ENCODE measurements at places on chromosomes 1 and 21. TPM values are rescaled to one million over a fixed set of nuclear protein-coding genes. Genes with fewer than 3 reads are reported as not detected.

GRCh38 chr1:43590388-43590925 lies 59.5 kb upstream of the KDM4A start:
- no peak for DNase-seq
- no peaks in the 10 kb centered on the region for H3K27me3 ChIP-seq
- H3K36me3 ChIP-seq = no peaks in the 10 kb centered on the region
- no peak overlapping the region for H3K4me3 ChIP-seq

DNA sequence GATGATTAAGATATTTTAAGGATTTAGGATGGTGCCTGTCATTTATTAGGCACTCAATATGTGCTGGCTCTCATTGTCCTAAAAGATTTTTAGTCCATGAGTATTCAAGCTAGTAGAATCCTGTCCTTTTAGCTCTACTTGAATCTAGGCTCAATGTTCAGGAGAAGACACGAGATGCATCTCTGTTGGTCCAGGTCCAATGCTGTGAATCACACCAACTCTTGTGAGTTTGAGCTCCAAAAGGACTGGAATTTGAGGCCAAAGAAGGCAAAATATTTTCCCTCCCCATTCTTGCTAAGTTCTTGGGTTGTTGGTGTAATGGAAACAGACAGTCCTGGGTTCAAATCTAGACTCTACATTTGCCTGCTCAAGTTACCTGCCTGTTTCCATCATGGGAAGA lies 1.4 kb upstream of the PODN start:
- no peak overlapping the region for H3K27ac ChIP-seq
- no peak overlapping the region for H3K4me3 ChIP-seq
- no peaks in the 10 kb centered on the region for H3K4me1 ChIP-seq
- no peaks in the 10 kb centered on the region for H3K36me3 ChIP-seq

DNA sequence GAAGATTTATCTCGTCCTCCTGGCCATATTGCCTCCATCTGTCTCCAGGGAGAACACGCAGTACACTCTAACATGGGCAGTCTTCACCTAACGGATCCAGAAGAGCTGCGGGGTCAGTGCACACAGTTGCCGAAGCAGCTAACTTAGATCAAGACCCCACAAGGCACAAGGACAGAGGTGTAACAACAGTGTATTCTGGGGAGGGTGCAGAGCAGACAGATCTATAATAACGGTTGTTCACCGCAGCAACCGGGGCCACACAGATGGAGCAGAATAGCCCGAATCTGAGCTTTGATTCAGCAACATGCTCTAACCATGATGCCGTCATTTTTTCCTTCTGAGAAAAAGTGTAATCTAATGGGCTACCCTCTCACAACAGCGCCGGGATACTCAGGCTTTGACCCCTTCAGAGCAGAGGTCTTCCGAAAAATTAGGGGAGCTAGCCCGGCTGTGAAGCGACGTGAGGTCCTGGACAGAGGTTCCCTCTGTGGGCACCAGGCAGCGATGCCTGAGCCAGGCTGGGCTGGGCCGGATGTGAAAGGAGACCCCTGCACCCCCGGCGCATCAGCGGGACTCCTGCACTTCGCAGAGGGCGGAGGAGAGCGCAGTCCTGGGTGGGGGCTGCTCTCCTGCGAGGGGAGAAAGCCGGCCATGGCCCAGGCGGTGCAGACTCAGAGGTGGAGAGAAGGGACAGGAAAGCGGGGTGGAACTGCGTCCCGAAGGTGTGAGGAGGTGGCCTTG lies 57.5 kb downstream of the BCL9 start:
- peak overlapping the region; percentile 95 for H3K27ac ChIP-seq
- no peaks in the 10 kb centered on the region for H3K27me3 ChIP-seq
- peak overlapping the region; percentile 79 for H3K4me3 ChIP-seq
- no peaks in the 10 kb centered on the region for H3K36me3 ChIP-seq
- peaks cover 19% of the 10 kb centered on the region for H3K4me1 ChIP-seq

DNA sequence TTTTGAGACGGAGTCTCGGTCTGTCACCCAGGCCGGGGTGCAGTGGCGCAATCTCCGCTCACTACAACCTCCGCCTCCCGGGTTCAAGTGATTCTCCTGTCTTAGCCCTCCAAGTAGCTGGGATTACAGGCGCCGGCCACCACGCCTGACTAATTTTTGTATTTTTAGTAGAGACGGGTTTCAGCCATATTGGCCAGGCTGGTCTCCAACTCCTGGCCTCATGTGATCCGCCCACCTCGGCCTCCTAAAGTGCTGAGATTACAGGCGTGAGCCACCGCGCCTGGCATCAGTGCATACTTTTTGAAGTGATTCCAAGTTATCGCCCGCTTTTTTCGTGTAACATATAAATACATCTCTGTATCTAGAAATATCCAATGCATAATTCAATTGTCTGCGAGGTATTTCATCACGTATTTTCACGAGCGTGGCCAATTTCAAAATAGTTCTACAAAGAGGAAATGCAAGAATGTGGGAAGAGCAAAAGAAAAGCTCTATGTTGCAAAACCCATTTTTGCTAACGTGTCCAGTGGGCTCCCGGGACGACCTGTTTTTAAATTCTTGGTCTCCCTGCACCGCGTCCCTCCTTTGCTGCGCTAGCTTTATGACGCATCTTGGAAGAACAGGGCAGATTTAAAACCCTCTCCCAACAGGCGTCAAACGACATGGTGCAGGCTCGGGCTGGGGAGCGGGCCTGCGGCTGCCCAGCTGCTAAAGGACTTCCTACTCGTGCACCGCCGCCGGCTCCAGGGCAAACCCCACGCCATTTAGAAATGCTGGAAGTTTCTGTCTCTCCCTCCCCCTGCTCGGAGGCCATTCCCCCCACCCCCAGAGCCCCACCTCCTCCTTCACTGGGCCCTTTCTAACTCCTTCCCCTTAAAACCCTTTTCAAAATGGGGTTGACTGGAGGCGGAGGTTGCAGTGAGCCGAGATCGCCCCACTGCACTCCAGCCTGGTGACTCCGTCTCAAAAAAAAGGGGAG lies 923 bp upstream of the IFNGR2 start:
- DNase-seq = peak; percentile 73
- H3K4me3 ChIP-seq = peak overlapping the region; percentile 74
- no peaks in the 10 kb centered on the region for H3K36me3 ChIP-seq
- no peaks in the 10 kb centered on the region for H3K4me1 ChIP-seq
- H3K27ac ChIP-seq = peak overlapping the region; percentile 92

GRCh38 chr1:194228427-194228826 lies 1042.0 kb upstream of the B3GALT2 start:
- no peak overlapping the region for H3K27ac ChIP-seq
- no peaks in the 10 kb centered on the region for H3K27me3 ChIP-seq
- H3K4me1 ChIP-seq = no peaks in the 10 kb centered on the region
- H3K4me3 ChIP-seq = no peak overlapping the region
- no peak for DNase-seq

DNA sequence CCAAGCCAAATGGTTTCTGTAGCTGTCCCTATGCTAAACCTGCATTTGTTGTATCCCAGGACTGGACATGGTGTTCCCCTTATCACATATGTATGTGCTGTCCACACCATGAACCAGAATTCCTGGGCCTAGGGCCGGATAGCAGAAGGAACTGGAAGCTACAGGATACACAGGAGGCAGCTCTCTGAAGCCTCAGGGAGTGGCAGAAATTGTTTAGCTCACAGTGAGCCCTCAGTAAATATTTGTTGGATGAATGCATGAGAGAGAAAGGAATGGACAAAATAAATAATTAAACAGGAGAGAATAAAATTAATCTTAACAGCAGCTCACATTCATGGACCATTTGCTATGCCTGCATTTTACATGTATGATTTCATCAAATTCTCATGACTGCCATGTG lies 2.1 kb downstream of the NIPAL3 start:
- H3K27me3 ChIP-seq = no peaks in the 10 kb centered on the region
- H3K4me1 ChIP-seq = peaks cover 48% of the 10 kb centered on the region
- no peak for DNase-seq
- peaks cover 35% of the 10 kb centered on the region for H3K36me3 ChIP-seq
- no peak overlapping the region for H3K4me3 ChIP-seq

DNA sequence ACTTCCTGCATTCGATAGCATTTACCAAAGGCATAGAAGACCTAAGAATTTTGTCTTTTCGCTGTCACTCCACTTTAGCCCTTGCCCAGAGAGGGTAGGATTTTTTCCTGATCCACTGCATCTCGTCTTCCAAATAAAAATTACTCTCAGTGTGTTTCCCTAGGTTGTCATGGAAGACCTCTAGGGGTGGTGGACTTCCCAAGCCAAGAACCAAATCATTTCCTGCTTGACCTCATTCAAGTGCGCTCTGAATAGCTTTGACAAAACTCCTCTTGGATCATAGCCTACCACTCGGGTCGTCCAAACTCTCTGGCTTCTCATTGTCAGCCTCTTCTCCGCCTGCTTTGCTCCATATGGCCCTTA lies 431 bp upstream of the C1orf52 start:
- H3K36me3 ChIP-seq = peaks cover 22% of the 10 kb centered on the region
- peaks cover 11% of the 10 kb centered on the region for H3K4me1 ChIP-seq
- peak overlapping the region; percentile 96 for H3K27ac ChIP-seq
- peak overlapping the region; percentile 87 for H3K4me3 ChIP-seq
- peak; percentile 29 for DNase-seq

DNA sequence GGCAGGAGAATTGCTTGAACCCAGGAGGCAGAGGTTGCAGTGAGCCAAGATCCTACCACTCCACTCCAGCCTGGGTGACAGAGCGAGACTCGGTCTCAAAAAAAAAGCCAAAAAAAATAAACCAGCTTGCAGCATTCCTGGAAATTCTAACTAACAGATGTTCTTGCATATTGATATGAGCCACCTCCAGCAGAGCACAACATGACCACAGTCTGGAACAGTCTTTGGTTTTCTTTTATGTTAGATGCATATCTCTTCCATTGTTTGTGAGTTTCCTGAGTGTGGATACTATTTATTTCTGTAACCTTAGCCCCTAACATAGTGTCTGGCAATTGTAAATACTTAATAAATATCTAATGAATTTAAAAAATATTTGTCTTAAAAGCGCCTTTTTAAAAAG lies 23.9 kb downstream of the IFNAR1 start:
- no peak overlapping the region for H3K4me3 ChIP-seq
- no peaks in the 10 kb centered on the region for H3K27me3 ChIP-seq
- H3K27ac ChIP-seq = no peak overlapping the region
- DNase-seq = no peak
- peaks cover 96% of the 10 kb centered on the region for H3K36me3 ChIP-seq

- DNase-seq = no peak
- no peaks in the 10 kb centered on the region for H3K27me3 ChIP-seq
- H3K36me3 ChIP-seq = no peaks in the 10 kb centered on the region
- H3K4me3 ChIP-seq = no peak overlapping the region
- no peak overlapping the region for H3K27ac ChIP-seq
These were observed 69.4 kb upstream of the SOX13 start for GRCh38 chr1:204003536-204003935.

KRTAP19-1 gene
- not detected for polyA plus RNA-seq

EFNA1 gene
- 103 TPM for polyA plus RNA-seq

OPTC gene
- not detected for polyA plus RNA-seq

ITLN2 gene
- polyA plus RNA-seq = 0.23 TPM
